ENCODE measurements at places on chromosomes 4 and X.
A peak's percentile ranks its signal among the peaks of the same experiment; 100 is the strongest.

DNA sequence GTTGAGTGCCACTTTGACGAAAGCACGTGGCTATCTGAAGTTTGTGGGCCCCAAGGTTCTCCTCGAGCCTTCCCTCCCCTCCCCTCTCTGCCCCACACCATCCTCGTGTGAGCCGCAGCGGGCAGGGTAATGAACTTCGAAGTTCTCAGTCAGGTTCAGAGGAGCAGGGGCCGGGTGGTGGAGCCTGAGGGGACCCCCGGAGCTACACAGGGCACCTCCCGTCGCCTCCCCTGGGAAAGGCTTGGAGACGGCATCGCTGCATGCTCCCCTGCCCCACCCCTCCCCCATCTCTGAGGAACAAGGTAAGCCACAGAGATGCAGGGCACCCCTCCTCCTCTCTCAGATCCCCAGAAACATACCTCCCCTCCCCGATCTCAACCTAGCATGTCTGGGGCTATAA lies 2.8 kb upstream of the NKX1-1 start:
- DNase-seq: no peak

DNA sequence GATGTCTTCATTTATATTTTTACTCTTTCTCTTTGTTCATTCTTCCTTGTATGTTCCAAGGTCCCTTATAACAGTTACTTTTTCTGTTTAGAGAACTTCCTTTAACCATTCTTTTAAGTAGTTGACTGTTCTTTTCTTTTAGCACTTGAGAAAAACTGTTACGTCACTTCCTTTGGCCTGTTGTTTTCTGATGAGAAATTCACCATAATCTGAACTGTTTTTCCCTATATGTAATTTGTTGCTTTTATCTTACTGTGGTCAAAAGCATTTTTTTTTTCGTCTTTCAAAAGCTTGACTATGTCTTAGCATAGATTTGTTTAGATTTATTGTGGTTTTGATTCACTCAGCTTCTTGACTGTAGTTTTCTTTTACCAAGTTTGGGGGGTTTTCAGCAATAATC lies 1660.3 kb upstream of the PCDH10 start:
- DNase-seq: no peak

DNA sequence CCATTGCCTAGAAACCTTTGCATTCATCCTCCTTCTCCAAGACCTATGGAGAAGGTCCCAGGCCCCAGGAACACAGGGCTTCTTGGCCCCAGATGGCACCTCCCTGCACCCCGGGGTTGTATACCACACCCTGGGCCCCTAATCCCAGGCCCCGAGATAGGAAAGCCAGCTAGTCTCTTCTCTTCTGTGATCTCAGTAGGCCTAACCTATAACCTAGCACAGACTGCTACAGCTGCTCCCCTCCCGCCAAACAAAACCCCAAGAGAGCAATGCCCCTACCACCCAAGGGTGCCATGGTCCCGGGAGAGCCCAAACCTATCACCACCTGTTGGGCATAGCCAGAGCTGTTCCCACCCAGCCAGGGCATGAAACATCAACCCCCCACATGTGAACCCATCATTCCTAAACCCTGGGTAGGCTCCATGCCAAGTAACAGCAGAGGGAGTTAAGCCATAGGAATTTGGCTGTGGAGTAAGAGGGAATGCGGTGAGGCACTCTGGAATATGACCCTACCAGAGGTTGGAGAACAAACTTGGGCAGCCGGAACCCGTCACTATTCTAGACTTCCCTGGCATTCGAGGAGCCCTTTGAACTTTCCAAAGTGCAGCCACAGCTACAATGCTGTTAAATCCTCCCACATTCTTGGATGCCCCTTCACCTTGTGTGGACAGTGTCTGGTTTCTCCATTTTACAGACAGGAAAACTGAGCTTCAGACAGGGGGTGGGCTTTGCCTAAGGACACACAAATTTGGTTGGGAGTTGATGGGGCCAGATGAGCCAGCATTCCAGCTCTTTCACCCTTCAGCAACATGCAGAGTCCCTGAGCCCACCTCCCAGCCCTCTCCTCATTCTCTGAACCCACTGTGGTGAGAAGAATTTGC lies 10.9 kb upstream of the SASH3 start:
- no peak for DNase-seq

DNA sequence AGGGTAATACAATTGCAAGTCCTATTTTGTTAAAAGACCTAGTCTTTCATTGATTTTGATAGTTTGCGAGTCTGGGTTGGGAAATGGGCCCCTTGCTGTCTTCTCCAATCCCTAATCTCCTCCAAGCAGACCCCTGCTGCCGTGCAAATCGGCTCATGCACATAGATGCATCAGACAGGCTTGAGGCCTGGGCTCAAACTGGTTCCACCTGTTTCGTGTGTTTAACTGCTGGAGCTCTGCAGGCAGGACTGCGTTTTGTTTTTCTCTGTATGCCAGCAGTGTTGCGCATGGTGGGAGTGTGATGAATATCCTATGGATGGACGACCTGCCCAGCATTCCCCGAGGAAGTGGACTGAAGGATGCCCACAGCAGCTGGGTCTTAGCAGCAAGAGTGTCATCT lies 133.9 kb downstream of the PDGFRA start:
- DNase-seq: no peak

DNA sequence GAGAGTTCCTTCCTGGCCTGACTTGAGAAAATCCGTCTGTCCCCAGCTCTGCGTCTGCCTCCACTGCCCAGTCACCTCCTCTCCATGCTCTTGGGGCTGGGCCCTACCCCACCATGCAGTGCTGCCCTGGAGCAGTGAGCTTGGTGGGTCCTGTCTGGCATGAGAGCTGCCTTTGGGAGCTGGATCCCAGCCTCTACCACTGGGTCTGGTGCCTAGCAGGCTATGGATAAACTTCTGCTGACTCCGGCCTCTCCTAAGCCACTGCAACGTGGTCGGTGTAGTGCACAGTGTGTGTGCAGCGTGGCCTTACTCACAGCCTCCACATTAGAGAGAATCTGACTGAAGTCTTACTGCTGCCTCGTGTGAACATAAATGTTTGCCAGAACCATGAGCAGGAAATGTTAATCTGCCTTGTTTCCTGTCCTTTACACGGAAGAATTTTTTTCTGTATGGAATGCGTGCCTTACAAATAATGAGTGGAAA lies 47.6 kb downstream of the HTT start:
- DNase-seq: no peak

GRCh38 chr4:54961357-54961975 lies 163.9 kb downstream of the KDR start:
- DNase-seq: no peak

GRCh38 chr4:104866809-104867208 lies 279.9 kb upstream of the TET2 start:
- no peak for DNase-seq

GRCh38 chrX:150574559-150575418 lies 6.4 kb downstream of the MTM1 start:
- DNase-seq: no peak

GRCh38 chrX:12060489-12061260 lies 77.6 kb upstream of the FRMPD4 start:
- DNase-seq: no peak

DNA sequence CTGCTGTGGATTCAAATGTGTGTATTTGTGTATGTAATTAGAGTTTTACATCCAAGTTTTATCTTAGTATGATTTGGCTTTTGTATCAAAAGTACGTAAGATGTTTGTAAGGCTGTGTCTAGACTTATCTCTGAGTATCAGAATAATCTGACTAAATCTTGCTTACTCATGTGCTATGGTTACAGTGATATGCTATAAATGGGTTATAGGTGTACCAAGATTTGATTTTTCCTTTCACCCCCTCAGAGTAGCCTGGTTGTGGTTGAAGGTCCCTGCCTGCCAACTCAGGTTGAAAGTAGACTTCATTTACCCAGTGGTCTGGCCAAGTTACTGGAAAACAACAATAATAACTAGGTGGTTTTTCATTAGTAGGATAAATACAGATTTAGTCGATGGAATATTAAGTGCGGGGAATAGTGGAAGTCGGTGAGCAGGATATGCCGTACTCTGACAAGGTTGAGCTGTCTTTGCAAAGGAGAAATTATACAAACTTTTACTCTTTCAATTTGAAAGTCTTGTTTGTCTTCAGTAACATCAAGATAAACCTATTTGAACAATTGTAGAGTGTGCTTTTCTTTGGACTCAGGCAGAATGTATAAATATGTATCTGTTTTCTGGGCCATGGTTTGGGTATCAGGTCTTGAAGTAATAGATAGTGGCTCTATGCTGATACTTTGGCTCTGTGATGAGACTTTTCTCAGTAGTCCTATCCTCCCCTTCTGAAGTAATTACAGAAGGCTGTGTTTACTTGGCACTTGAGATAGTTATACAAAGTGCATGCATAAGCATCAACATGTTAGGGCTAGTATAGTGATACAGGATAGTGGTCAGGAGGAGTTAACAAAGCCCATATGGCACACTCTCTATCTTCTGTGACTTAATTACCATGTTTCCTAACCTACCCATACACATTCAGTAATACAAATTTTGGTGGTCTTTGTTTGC lies 23.7 kb downstream of the BMP2K start:
- DNase-seq: no peak

GRCh38 chrX:37825215-37825842 lies 22.0 kb downstream of the DYNLT3 start:
- DNase-seq: peak; percentile 18

- no peak for DNase-seq
Measured at GRCh38 chr4:143311924-143312323, 24.8 kb upstream of the GAB1 start.

- peak; percentile 26 for DNase-seq
Measured at GRCh38 chrX:109485470-109486340, 3.8 kb upstream of the GUCY2F start.

GRCh38 chrX:146243041-146243440 lies 425.4 kb downstream of the SLITRK2 start:
- no peak for DNase-seq

DNA sequence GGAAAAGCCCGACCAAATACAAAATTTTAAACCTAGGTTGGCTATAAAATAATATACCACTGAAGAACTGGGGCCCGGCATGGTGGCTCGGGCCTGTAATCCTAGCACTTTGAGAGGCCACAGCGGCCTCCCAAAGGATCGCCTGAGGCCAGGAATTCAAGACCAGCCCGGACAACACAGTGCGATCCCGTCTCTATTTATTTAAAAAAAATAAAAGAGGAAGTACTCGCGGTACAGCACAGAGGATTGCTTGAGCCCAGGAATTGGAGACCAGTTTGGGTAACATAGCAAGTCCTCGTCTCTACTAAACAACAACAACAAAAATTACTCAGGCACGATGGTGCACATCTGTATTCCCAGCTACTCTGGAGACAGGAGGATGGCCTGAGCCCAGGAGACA lies 44.8 kb upstream of the CDKN2AIP start:
- DNase-seq: no peak

- no peak for DNase-seq
Measured at GRCh38 chr4:126697748-126698147, 935.0 kb upstream of the INTU start.

DNA sequence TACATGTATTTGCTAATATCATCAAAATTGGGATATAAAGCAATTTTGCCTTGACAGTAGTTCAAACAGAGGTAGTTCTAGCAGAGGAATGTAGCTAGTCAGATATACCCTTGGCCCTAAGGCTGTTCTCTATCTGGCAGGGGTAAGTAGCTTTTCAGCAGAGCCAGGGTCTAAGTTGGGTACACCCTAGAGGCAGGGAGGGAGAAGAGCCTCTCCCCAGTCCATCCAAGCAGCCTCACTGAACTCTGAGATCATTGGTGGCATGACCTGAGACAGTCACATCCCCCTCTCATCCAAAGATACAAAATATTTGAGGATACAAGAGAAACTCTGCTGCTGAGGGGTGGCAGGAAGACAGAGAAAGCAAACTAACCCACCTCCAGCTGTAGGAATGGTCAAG lies 343.7 kb downstream of the DHX15 start:
- no peak for DNase-seq

- DNase-seq: no peak
Measured at GRCh38 chrX:130688360-130688759, 214.6 kb downstream of the ENOX2 start.

- DNase-seq: peak; percentile 4
Measured at GRCh38 chr4:147518846-147519767, 38.2 kb downstream of the EDNRA start.

GRCh38 chrX:34658326-34658725 lies 1.2 kb upstream of the TMEM47 start:
- DNase-seq: no peak

All from activated CD4-positive, alpha-beta T cell treated with anti-CD3 and anti-CD28 coated beads for 24 hours (primary cell).